ENCODE measurements at places on chromosomes 16 and 17. TPM values are rescaled to one million over a fixed set of nuclear protein-coding genes. Genes with fewer than 3 reads are reported as not detected.
A peak's percentile ranks its signal among the peaks of the same experiment; 100 is the strongest.

Gene LRRC45
- 11.1 TPM for total RNA-seq

Gene PPY
- not detected for total RNA-seq

Gene WNT9B
- 0.86 TPM for total RNA-seq

- DNase-seq = no peak
Observed at GRCh38 chr16:78666318-78666717, 566.9 kb downstream of the WWOX start.

DNA sequence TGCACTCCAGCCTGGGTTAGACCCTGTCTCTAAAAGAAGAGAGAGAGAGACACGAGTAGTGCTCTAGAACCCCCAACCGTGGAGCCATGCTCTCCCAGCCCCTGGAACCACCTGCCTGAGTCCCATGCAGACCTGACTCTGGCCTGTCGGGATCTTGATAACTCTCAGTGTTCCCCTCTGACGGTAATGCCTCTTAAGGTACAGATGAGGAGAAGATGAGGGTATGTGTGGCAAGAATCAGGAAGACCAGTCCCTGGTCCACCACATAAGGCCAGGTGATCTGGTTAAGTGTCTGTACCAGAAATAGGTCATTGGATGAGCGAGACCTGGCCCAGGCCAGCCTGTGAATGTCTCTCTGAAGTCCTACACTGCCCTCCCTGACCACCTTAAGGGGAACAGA lies 18.4 kb downstream of the OSBPL7 start:
- peak; percentile 21 for DNase-seq

DNA sequence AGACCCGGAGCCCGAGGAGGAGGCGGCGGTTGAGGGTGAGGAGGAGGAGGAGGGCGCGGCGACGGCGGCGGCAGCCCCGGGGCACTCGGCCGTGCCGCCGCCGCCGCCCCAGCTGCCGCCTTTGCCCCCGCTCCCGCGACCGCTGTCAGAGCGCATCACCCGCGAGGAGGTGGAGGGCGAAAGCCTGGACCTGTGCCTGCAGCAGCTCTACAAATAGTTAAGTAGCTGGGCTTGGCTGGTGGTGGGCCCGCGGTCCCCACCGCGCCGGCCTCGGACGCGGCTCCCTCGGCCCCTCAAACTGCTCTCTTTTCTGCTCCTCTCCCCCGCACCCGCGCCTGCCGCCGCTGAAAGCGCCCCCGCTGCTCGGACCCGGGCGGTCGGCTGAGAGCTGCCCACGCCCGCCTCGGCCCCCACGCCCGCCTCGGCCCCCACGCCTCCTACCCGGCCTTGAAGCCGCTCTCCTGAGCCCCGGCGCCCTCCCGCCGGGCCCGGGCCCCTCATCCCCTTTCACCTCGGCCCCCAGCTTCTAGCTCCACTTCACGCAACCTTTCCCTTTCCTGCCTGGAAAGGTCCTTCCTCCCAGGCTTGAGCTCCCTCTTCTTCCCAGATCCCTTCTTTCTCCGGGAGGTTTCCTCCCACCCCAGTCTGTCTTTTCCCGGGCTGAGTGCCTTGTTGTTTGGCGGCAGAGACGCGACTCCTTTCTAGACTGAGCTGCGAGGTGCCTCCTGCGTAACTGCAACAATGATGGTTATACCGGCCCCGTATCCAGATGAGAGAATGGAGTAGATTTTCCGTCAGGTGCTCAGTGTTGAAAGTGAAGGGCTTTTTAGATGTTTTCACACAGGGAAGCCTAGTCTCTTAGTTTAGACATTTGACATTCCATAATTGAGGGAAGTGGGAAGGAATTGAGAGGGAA lies 850 bp downstream of the PPM1E start:
- peak; percentile 54 for DNase-seq

- DNase-seq = no peak
Observed at GRCh38 chr17:3926860-3927627, 10.8 kb upstream of the P2RX1 start.

- DNase-seq = no peak
Observed at GRCh38 chr17:74768763-74769114, 7.4 kb downstream of the NAT9 start.

DNA sequence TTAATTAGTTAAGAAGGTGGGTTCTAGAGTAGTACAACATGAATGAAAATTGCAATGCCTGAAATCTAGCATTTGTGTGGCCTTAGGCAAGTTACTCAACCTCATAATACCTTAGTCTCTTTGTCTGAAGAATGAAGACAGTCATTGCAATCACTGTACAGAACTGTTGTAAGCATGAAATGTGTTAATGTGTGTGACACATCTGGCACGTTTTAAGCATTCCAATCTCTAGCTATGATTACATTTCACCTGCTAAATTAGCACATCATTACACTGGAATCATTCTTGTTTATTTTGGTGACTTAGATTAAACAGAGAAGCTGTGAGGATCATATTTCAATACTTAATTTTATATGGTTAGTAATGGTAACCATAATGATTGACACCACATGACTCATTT lies 629.7 kb upstream of the KIF2B start:
- no peak for DNase-seq

GRCh38 chr16:29804020-29804419 lies 2.3 kb upstream of the MAZ start:
- DNase-seq = no peak

DNA sequence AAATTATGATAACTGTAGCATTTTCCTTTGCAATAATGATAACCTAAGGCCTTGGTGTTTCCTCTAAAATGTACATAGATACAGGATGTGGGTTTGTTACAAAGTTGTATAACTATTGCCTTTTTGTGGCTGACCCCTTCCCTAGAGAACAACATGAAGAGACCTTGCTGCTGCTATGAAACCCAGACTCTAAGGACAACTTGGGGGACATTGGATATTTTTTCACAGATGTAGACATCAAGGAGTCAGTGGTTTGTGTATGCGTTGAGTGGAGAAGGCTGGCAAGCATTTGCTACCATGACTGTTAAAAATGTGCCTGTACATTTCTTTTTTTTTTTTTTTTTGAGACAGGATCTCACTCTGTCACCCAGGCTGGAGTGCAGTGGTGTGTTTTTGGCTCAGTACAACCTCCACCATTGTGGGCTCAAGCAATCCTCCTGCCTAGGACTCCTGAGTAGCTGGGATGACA lies 12.3 kb downstream of the HMOX2 start:
- DNase-seq = no peak
